Epithelial cell of proximal tubule (primary cell): ENCODE measurements at places on chromosomes 11 and 22. TPM values are rescaled to one million over a fixed set of nuclear protein-coding genes. Genes with fewer than 3 reads are reported as not detected.

DNA sequence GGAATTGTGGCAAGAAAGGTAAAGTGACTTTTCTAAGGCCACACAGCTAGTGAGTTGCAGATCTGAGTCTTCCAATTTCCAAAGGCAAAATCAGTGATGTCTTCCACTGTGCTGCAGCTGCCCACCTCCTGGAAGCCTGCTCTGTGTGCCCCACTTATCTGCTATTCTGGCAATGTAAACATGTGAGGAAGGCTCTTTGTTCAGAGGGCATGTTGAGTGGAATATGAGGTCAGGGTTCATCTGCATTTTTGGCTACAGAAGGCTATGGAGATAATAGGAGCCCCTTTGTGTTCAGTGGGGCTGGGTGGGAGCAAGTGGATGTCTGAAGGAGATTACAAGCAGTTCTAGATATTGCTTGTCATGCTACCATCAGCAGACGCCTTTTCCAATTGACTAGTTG lies 396.2 kb downstream of the BUD13 start:
- no peak for DNase-seq

DNA sequence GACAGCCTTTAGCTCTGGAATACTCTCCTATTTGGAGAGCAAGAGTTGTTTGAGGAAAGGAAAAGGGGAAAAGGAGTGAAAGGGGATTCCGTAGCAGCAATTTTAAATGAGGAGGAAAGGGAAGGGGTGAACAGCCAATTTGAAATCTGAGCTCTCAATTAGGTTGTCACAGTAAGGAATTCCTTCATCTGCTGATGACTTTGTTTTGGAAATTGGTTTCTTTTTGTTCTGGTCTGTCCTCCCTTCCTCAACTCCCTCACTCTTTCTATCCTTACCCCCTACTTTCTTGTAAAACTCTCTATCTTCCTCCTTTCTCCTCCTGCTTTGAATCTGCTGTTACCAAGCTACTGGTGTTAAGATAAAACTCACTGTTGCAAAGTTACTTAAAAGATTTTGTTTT lies 1155.6 kb downstream of the DLG2 start:
- DNase-seq: no peak

Gene LRRC75B
- total RNA-seq: 8.9 and 14.1 TPM in 2 replicates

DNA sequence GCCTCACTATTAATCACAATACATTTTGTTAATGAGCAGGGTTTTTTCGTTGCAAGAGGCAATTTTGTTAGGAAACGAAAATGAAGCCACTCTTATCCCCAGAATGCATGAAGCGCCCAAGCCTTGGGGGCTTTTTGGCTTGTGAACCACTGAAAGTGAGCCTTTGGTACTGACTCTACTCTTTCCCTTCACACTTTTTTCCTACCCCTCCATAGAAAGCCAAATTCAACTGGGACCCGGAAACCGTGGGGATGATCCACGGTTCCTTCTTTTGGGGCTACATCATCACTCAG lies 4.8 kb downstream of the SLC17A6 start:
- DNase-seq: no peak

DNA sequence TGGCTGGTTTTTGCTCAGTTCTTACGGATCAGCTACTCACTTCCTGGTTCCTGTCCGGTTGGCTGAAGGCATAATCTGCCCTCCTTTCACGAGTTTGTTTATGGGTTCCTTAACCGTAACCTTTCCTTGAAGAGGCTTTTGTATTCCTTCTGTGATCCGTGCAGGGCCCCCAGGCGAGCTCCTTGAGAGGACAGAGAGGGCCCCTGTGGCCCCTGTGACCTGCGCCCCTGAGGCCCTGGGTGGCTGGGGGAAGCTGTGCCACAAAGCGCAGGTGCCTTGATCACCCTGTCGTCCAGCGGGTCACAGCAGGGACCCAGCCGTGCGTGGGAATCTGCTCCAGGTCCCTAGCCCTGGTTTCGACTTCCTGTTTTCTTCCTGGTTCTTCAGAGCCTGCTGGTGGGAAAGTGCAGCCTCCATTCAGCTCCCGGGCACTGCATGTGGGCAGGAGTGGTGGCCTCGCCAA lies 27.8 kb upstream of the FADD start:
- DNase-seq: no peak

DNA sequence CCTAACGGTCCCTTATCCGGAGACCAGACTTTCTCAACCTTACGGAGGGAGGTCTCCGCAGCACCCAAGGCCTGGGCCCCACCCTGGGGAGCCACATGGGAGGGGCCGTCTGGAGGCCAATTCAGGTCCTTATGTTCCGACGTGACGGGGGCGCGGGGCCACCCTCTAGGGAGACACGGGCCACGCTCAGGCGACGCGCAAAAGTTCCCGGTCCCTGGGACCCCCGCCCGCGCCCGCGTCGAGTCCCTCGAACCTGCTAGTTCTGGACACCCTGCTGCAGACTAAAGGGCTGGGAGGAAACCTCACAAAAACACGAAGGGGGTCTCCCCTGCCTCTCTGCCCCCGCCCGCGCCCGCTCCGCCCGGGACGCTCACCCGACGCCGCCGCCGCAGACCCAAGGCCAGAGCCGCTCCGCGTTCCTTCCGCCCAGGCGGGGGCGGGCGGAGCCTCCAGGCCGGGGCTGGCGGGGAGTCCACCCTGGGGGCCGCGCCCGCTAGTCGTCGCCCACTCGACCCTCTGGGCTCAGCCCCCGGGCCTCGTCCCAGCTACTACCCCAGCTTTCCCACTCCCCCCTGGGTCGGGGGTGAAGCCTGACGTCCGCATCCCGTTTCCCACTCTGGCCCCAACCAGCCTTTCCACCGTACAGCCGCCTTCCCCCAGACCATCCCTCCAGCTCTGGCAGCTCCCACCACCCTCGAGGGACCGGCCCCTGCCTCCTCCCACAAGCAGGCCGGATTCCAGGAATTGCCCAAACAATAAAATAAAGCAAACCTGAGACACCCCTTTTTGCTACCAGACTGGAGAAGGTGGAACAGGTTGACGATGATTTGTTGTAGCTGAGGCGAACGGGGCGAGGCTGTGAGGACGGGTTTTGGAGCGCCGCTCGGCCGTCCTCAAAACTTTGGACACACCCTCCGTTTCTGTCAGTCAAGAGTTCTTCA lies 2.7 kb downstream of the RNH1 start:
- no peak for DNase-seq

- DNase-seq: no peak
Observed at GRCh38 chr11:28697920-28698827, 590.0 kb downstream of the METTL15 start.

- DNase-seq: no peak
Observed at GRCh38 chr11:77082838-77083565, 16.2 kb downstream of the CAPN5 start.
